ENCODE measurements at places on chromosomes 4 and X.

DNA sequence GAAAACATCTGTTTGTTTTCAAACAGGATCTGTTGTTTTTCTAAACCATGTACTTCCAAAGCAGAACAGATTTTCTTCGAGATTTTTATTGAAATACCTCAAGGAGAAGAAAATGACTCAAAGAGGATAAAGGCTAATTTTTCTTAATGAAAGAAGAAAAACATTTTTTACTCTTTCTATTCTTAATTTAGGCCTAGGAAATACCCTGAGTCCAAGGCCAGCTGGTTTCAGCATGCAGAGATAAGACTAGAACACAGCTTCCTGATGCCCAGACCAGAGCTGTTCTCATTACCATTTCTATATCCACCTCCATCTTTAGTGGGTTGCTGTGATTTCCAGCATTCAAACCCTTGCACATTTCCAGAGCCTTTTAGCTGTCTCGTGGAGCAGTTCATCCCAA lies 18.3 kb downstream of the GAB1 start:
- DNase-seq, result no peak

DNA sequence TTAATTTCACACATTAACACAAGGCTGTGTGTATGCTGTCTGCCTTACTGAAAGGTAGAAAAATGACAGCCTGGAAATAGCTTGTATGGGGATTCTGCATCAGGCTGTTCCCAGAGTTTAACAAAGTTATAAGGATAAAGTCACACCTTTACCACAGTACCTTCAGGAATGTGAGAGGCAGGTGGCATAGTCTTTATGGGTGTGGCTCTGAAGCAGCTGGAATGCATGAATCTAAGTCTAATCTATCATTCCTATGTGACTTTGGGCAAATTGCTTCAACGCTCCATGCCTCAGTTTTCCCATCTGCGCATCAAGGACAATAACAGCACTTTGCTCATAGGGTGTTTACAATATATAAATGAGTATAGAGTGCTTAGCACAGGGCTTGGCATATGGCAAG lies 84.2 kb upstream of the EGFL6 start:
- DNase-seq, result no peak

DNA sequence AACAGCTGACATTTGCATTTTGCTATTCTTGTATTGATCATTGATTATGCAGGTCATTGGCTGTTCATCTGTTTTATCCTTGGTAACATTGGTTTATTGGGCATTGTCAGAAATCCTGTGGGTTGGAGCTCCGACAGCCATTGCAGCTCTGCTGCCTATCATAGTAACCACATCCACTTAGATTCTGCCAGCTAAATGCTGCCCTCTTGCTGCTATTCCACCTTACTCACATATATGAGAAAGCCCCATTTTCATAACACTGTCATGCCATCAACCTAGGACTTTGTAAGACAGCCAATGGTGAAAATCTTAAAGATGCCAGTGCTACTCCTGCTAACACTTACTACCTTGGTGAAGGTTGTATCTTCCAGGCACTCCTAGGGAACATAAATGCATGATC lies 187.3 kb upstream of the CXCL13 start:
- no peak for DNase-seq

- DNase-seq, result no peak
Observed at GRCh38 chrX:68833448-68833805, 4.6 kb downstream of the EFNB1 start.

GRCh38 chr4:114911111-114911510 lies 202.3 kb downstream of the NDST4 start:
- DNase-seq, result no peak

- no peak for DNase-seq
Observed at GRCh38 chrX:40734971-40735324, 394 bp downstream of the MED14 start.

- DNase-seq, result no peak
Observed at GRCh38 chr4:108160741-108161352, 7.9 kb downstream of the LEF1 start.

DNA sequence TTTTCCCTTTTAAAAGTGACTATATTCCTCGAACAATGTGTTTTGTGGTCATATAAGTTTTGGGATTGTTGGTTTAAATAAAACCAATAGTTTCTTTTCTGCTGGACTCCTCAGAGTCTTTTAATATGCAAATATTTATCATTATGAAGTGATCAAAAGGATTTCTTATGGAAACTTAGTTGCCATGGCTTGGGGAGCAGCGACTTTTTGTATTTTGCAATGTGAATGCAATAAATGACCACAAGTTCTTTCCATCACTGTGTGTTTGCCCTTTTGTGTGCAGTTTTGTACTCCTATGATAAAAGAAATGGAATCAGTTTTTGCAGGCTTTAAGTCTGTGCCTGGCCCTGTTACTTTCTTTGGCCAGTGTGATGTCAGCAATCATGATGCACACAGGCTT lies 68.5 kb upstream of the NUDT6 start:
- no peak for DNase-seq

GRCh38 chrX:48816014-48816810 lies 10.1 kb upstream of the ERAS start:
- DNase-seq, result no peak

GRCh38 chr4:57109847-57110639 lies at the start of gene IGFBP7:
Gene IGFBP7, minus strand, starts transcription at chr4:57110385. Its CDS starts 34 bp downstream, at chr4:57110351.
- no peak for DNase-seq

GRCh38 chrX:43813319-43813718 lies 68.9 kb downstream of the MAOB start:
- DNase-seq, result no peak

DNA sequence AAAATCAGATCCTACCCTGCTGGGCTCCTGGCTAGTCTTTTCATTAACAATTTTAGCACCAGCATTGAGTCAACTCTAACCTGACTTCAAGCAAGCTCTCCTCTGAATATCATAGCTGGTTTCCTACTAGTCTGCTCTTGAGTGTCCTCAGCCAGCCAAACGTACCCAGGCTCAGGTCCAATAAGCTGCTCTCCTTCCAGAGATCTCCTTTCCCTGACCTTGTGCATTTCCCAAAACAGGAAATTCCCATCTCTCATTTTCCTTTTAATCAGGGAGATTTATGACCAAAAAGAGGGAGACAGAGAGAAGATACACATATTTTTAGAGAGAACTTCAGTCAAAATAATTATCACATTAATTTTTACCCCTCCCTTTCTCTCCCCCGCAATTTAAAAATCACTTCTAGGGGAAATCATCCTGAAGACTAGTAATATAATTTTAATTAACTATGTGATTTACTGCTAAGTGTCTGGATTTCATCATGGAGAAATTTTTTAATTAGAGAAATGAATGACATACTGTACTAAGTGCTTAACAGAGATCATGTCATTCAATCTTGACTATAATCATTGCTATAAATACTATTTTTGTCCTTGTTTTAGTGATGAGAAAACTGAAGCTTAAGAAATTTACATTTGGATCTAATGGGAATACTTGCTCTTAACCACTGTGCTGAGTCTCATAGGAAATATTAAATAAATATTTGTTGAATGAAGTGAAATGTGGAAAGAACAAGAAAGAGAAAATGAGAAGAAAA lies 421.7 kb upstream of the INTU start:
- DNase-seq, result no peak

DNA sequence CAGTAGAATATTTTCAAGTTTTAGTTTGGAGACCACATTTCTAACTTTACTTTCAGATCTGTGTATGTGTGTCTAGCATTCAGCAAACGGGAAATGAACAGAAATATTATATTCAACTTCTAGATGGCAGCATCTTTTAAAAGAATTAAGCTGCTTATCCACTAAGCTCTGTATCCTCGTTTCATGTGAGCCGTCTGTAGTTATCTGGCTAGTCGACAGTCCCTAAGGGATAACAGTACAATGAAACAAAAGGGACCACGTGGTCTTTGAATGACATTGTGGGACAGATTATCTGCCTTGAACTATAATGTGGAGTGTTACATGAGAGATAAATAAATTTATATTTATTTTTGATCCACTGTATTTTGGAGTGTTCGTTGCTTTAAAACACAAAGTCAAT lies 35.8 kb upstream of the PRSS12 start:
- DNase-seq, result no peak

- no peak for DNase-seq
Observed at GRCh38 chr4:105357258-105357980, 116.4 kb downstream of the PPA2 start.

GRCh38 chr4:8115916-8116315 lies 42.7 kb downstream of the ABLIM2 start:
- no peak for DNase-seq
